Frontal cortex (tissue), 4 donors: ENCODE measurements at places on chromosomes 2 and 18.

GRCh38 chr2:138213084-138213483 lies 248.8 kb downstream of the HNMT start:
- DNase-seq: no peak

- DNase-seq: peak; percentile 59
Measured at GRCh38 chr2:10009811-10010781, 33.3 kb upstream of the KLF11 start.

- no peak for DNase-seq
Measured at GRCh38 chr2:148914463-148914862, 39.4 kb downstream of the KIF5C start.

DNA sequence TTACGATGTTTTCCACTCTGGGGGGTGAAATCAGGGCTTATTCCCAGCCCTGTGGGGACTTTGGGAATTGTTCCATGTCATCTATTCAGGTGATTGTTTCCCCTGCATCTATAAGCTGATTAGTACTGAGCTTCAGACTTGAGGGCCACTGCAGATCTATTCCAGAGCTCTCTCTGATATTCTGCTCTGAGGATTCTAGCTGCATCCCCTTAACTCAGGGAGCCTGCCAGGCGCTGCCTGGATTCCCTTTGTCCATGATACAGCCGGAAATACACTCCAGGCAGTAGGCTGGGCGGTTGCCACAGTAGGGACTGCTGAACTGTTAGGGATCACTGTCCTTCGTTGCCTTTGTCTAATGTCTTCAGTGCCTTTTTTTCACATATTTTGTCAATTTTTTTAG lies 31.3 kb downstream of the PTRHD1 start:
- DNase-seq: no peak

DNA sequence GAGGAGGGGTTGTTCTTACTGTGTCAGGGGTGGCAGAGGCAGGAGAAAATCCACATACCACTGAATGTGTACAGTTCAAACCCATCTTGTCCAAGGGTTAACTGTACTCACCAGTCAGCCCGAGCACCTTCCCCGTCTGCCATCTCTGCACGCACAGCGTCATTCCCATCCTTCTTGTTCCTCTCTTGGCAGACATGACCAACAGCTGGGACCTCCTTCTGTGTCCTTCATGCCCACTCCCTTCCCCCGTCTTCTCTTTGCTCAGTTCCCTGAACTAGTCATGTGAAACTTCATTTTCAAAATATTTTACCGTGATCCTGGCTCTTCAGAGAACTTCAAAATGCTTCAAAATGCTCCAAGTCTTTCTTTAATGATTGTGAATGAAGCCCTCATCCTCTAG lies 92.0 kb downstream of the FARSB start:
- no peak for DNase-seq

- DNase-seq: peak; percentile 59
Measured at GRCh38 chr18:24397131-24397693, 412 bp downstream of the OSBPL1A start.

DNA sequence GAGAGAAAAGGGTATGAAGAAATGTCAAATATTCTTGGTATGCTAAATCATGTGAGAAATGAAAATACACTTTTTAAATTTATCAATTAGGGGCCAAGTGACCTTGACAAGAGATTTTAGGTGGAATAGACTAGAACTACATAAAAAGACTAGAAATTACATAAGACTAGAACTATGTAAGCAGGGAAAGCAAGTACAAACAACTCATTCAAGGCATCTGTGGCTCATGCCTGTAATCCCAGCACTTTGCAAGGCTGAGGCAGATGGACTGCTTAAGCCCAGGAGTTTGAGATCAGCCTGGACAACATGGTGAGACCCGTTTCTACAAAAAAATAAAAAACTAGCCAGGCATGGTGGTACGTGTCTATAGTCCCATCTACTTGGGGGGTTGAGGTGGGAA lies 20.3 kb downstream of the SF3B1 start:
- no peak for DNase-seq

GRCh38 chr2:185128346-185128745 lies 530.0 kb downstream of the ZNF804A start:
- no peak for DNase-seq
